ENCODE measurements at places on chromosomes 11 and 22.

DNA sequence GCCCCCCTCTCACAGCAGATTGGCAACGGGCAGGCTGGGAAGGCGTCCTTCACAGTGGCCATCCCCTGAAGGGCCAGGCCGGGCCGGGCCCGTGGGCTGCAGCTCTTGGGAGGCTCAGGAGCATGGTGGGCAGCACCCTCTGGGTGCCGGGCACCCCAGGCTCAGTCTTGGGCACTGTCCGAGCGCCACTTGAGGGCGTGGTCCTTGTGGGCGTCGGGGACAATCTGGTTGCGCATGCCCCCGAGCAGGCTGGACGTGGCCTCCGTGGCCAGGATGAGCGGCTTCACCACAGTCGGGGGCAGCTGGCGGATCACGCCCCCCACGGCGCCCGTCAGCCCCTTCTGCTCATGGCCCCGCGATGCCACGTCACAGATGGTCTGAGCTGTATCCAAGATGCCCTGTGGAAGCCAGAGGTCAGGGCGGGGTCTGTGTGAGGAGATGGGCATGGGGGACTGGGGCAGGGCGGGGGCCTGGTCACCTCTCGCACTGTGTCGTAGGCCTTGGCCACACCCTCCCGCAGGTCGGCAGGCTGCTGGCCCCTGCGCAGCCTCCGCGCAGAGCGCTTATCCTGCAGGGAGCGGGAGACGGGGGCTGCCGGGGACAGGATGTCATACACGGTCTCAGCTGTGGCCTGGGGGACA is 16.5 kb upstream of the EHD1 start:
- no peak for DNase-seq

- DNase-seq = no peak
These were observed 10.9 kb downstream of the INS start for GRCh38 chr11:2149864-2150847.

GRCh38 chr11:19209617-19210370 is 8.0 kb upstream of the CSRP3 start:
- DNase-seq = no peak

DNA sequence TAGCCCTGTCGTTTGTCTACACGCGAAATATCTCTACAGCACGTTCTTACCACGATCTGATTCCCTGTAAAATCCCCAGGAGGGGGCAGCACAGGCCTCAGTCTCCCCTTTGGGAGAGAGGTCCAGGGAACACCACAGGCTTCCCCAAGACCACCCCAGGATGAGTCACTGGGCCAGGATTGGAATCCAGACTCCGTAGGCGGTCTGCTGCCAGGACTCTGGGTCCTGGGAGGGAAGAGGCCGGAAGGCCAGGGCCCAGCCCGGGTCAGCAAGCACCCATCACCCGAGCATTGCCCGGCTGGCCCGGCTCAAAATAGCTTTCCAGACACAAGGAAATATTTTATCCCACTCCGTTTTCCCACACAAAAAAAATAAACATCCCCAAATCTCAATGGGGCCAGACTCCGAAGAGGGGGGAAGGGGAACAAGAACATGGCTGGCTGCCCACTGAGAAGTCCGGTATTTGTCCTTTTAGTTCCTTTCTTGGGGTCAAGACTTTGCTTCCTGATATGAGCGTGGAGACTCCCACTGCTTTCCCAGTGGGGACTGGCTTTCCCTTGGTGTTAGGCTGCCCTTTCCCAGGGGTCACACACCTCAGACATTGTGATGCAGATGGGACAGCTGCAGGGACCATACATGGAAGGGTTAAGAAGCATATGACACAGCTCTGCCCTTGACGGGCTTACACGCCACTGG is 91.3 kb downstream of the LRRC32 start:
- no peak for DNase-seq

- no peak for DNase-seq
These were observed 722 bp upstream of the GUCY1A2 start for GRCh38 chr11:107018902-107019493.

DNA sequence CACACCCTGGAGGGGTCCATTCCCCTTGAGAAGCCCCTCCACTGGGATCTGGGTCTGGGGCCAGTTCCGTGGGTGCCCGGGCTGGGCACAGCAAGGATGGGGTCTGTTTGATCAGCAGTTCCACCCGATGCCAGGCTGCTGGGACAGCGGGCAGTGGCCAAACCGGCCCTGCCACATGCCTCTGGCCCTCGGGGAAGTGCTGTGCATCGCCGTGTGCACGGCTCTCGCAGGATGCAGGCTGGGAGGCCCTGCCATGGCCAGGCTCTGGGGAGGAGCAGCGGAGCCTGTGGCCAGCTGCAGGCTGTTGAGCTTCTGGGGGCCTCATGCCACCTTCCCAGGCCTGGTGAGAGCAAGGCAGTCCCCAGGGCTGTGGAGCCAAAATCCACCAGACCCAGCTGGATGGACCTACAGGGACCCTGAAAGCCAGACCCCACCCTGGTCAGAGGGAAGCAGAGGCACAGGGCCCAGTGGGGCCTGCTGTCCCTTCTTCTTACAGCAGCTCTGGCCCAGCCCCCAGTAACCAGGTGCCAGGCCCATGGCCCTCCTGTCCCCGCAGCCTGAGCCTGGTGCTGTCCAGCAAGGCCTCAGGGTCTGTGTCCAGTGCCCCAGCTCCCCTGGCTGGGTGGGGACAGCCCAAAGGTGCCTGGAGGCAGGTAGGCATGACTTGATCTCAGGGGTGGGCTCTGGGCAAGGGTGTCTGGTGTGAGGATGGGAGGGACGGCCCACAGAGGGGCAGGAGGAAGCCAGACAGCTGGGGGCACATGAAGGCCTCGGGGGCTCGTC is 57.3 kb downstream of the WNT7B start:
- no peak for DNase-seq

GRCh38 chr11:118980191-118980881 is 8.8 kb downstream of the FOXR1 start:
- DNase-seq = no peak

- no peak for DNase-seq
These were observed 16.8 kb downstream of the CBL start for GRCh38 chr11:119222891-119223290.

DNA sequence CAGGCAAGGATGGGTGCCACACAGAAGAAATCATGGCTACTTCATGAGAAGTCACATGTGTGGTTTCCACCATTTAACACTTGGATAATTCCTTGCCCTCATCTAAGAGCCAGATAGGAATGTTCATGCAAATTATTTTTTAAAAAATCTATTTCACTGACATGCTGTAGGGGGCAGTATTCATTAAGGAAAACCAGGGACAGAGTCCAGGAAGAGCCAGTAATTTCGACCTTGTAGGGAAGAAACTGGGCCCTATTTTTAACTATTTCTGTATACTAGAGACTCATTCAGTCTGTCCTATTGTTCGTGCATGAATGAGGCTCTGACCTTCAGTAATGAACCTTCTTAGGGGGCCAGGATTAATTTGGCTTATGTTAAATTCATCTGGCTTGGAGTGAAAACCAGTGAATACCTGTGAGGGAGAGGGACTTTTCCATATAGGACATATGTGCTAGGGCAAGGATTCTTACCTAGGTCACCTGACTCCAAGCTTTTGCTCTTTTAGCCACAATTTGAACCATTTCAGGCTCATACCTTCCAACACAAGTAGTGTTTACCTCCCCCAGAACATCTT is 192.7 kb downstream of the NAV2 start:
- no peak for DNase-seq

DNA sequence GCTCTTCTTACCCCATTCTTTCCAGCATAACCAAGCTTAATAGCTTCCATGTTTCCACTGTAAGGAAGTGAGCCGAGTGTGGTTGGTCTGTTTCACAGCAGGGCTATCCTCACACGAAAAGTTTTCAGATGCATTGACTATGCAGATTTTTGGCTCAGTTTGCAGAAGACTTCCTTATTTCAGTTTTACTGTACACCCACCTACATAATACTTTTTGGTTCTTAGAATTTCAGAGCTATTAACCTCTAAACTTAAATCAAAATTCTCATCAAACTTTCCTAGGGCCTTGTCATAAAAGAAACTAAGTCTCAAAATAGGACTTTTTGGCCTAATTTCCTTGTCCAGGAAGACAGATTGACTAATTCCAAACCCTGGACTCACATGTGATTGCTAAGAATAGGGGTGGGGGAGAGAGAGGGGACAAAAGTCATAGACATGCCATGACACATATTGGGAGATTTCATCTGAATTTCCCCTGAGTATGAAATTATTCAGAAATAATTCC is 7.3 kb upstream of the EHF start:
- no peak for DNase-seq

GRCh38 chr11:69637941-69638871 is 2.8 kb upstream of the CCND1 start:
- no peak for DNase-seq

DNA sequence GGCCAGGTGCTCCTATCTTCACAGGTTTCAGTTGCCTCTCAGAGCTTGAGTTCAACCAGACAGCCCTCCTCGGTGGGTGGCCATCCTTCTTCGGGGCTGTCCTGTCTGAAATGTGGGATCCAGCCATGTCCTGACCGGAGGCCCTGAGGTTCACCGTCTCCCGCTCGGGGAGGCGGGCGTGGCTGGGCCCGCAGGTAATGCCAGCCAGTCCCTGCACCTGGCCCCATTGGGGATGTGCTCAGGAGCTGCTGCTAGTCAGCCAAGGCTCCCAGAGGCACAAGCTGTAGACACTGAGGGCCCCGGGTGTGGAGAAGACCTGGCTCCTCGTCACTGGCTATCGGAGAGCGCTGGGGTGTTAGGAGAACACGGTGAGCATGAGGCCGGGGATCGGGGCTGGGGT is 32.6 kb downstream of the TSPAN4 start:
- DNase-seq = no peak

GRCh38 chr22:41768430-41768829 is 32.0 kb upstream of the CCDC134 start:
- no peak for DNase-seq

Measured in activated naive CD4-positive, alpha-beta T cell (primary cell).